HFFc6 (cell line): ENCODE measurements at places on chromosomes 7 and 10. TPM values are rescaled to one million over a fixed set of nuclear protein-coding genes. Genes with fewer than 3 reads are reported as not detected.

CARD11 gene
- not detected in 2 replicates for total RNA-seq

SPDYE2 gene
- not detected in 3 replicates for total RNA-seq

OPN1SW gene
- total RNA-seq, result not detected in 3 replicates

HOXA13 gene
- total RNA-seq, result 11.1 and 14.3 TPM in 2 replicates

KCNMA1 gene
- total RNA-seq, result 90.1 to 190 TPM (median 154 TPM) in 3 replicates

TSPAN33 gene
- 0.18 to 0.30 TPM in 2 of 3 replicates, not detected in the other for total RNA-seq

METTL2B gene
- 29.0 to 35.5 TPM (median 33.6 TPM) in 3 replicates for total RNA-seq

PDZD7 gene
- total RNA-seq, result 0.96 to 2.1 TPM (median 1.2 TPM) in 3 replicates

OR2A5 gene
- total RNA-seq, result not detected in 3 replicates

UPK3B gene
- total RNA-seq, result not detected in 3 replicates

RBP3 gene
- not detected in 3 replicates for total RNA-seq

MYL10 gene
- not detected in 3 replicates for total RNA-seq

NPY4R gene
- not detected in 2 replicates for total RNA-seq

GIMAP7 gene
- not detected in 3 replicates for total RNA-seq

ZNF655 gene
- total RNA-seq, result 39.7 to 44.9 TPM (median 40.9 TPM) in 3 replicates

PRR15 gene
- total RNA-seq, result 0.57 TPM in 1 of 2 replicates, not detected in the other

UPK3BL2 gene
- 6.7 to 10.4 TPM (median 8.0 TPM) in 3 replicates for total RNA-seq

EIF5AL1 gene
- total RNA-seq, result 0.48 to 0.56 TPM (median 0.48 TPM) in 3 replicates

TSPAN14 gene
- 64.2 to 82.1 TPM (median 80.3 TPM) in 3 replicates for total RNA-seq

PILRA gene
- not detected in 3 replicates for total RNA-seq

NUTM2A gene
- 0.06 to 0.24 TPM in 2 of 3 replicates, not detected in the other for total RNA-seq

SUPV3L1 gene
- 25.1 to 29.1 TPM (median 26.7 TPM) in 3 replicates for total RNA-seq

OR6B1 gene
- not detected in 3 replicates for total RNA-seq

PSD gene
- 0.51 to 1.1 TPM (median 0.61 TPM) in 3 replicates for total RNA-seq

EBF3 gene
- total RNA-seq, result 0.07 to 0.14 TPM in 2 of 3 replicates, not detected in the other

CISD1 gene
- 39.6 to 47.0 TPM (median 43.9 TPM) in 3 replicates for total RNA-seq

RNLS gene
- total RNA-seq, result 1.5 to 2.4 TPM (median 2.0 TPM) in 3 replicates

RSU1 gene
- 230 to 252 TPM (median 239 TPM) in 3 replicates for total RNA-seq

MYH16 gene
- total RNA-seq, result not detected in 2 replicates

ELFN1 gene
- total RNA-seq, result 1.7 to 3.9 TPM (median 2.4 TPM) in 3 replicates

OR2A12 gene
- not detected in 3 replicates for total RNA-seq

FBXO24 gene
- 0.23 to 0.36 TPM (median 0.33 TPM) in 3 replicates for total RNA-seq

SPDYE11 gene
- total RNA-seq, result not detected in 3 replicates

OR13A1 gene
- total RNA-seq, result not detected in 3 replicates

NPC1L1 gene
- total RNA-seq, result not detected in 3 replicates

PNLIP gene
- total RNA-seq, result not detected in 3 replicates

CPED1 gene
- total RNA-seq, result 75.8 to 99.8 TPM (median 80.4 TPM) in 3 replicates

DDX21 gene
- total RNA-seq, result 79.5 to 89.5 TPM (median 88.6 TPM) in 3 replicates

ATG9B gene
- total RNA-seq, result 0.09 to 0.94 TPM (median 0.32 TPM) in 3 replicates

DLX5 gene
- not detected in 3 replicates for total RNA-seq

HMX3 gene
- total RNA-seq, result not detected in 3 replicates

UFSP1 gene
- 2.6 to 4.4 TPM (median 3.2 TPM) in 3 replicates for total RNA-seq

LRRC61 gene
- not detected in 2 replicates for total RNA-seq

TMEM176B gene
- not detected in 2 replicates for total RNA-seq

DNA2 gene
- 5.2 to 8.8 TPM (median 7.0 TPM) in 3 replicates for total RNA-seq

GLRX3 gene
- 103 to 115 TPM (median 113 TPM) in 3 replicates for total RNA-seq

MACROH2A2 gene
- 0.44 TPM in 1 of 2 replicates, not detected in the other for total RNA-seq

BAIAP2L1 gene
- total RNA-seq, result 12.9 and 15.3 TPM in 2 replicates

CDH23 gene
- total RNA-seq, result not detected in 3 replicates

TPK1 gene
- not detected in 3 replicates for total RNA-seq

SPACDR gene
- 0.84 to 1.1 TPM (median 0.97 TPM) in 3 replicates for total RNA-seq

ZNF248 gene
- total RNA-seq, result 4.4 to 6.2 TPM (median 6.1 TPM) in 3 replicates

UNC5B gene
- total RNA-seq, result 5.4 to 11.6 TPM (median 6.9 TPM) in 3 replicates

ACHE gene
- total RNA-seq, result 0.10 TPM in 1 of 2 replicates, not detected in the other

GIMAP2 gene
- total RNA-seq, result 0.13 TPM in 1 of 3 replicates, not detected in the others

SLC18A2 gene
- not detected in 3 replicates for total RNA-seq

SEMA3D gene
- total RNA-seq, result 16.5 to 21.0 TPM (median 18.7 TPM) in 3 replicates

PLEKHS1 gene
- total RNA-seq, result not detected in 2 replicates

PDE6C gene
- not detected in 3 replicates for total RNA-seq
